ENCODE measurements at places on chromosomes 11 and 22. TPM values are rescaled to one million over a fixed set of nuclear protein-coding genes. Genes with fewer than 3 reads are reported as not detected.

Gene PGA4
- total RNA-seq, result not detected

Gene CLCF1
- total RNA-seq, result 7.8 TPM

GRCh38 chr11:123729602-123730001, 11.9 kb downstream of the ZNF202 start:
- DNase-seq, result no peak

Gene BLID
- 7.1 TPM for total RNA-seq
